ENCODE measurements at places on chromosomes 1 and 21. TPM values are rescaled to one million over a fixed set of nuclear protein-coding genes. Genes with fewer than 3 reads are reported as not detected.

DNA sequence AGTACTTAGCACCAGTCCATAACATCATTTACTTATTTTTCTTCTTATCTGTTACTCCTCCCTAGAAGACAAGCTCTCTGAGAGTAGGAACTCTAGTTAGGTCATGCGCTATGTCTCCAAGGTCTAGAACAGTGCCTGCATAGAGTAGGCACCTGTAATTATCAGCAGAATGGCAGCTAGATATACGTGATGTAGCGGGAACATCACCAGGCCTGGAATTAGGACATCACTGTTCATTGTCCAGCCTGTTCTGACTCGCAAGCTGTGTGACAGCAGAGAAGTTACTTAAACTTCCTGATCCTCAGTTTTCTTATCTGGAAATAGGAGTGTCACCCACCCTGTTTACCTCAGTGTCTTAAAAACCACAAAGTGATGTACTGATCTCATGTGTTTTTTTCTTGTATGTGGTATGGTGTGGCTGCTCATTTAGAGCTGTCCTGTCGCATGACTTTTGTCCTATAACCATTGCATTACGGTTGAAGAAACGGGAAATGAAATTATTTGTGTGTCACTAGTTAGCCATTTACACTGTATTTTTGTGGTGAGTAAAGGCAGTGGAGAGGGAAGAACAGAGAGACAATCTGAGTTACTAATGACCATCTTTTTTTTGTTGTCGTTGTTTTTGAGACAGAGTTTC is 37.1 kb upstream of the EXO1 start:
- DNase-seq: no peak

- no peak for DNase-seq
These were observed 52.5 kb downstream of the POU2F1 start for GRCh38 chr1:167273027-167273800.

VANGL2 gene
- 2.0 TPM for total RNA-seq

- DNase-seq: no peak
These were observed 33.1 kb downstream of the PRDM2 start for GRCh38 chr1:13732971-13733667.

CNR2 gene
- not detected for total RNA-seq

CNN3 gene
- 57.0 TPM for total RNA-seq

GRCh38 chr1:18735224-18735997 is 104.8 kb downstream of the PAX7 start:
- DNase-seq: no peak

- no peak for DNase-seq
These were observed 11.1 kb downstream of the G0S2 start for GRCh38 chr1:209686322-209686721.

TRMT13 gene
- 6.6 TPM for total RNA-seq

DNA sequence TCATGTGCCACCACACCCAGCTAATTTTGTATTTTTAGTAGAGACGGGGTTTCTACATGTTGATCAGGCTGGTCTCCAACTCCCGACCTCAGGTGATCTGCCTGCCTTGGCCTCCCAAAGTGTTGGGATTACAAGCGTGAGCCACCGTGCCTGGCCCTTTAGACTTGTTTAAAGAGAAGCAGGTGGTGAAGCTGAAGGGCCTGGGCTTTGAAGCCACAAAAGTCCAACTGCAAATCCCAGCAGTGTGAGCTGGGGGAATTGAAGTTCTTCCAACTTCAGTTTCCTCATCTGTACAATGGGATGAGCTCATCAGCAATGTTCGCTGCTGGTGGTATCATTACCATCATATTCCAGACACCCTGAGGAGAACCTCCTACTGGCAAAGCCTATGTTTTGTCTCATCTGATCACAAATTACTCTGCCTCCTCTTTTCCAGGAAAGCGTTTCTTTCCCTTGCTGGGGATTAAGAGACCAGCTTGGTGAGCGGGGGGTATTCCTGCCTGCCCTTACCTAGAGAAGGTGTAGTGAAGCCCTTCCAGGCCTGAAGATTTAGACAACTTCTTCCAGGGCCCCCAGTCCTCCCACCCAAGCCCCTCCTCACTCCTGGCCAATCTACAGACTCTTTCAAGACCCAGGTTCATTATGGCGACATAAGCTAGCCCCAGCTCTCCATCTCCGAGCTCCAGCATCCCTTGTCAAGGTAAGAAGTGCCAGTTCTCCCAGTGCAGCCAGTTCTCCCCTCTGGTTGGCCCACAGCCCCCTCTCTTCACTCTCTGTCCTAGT is 2.4 kb upstream of the SHISA4 start:
- no peak for DNase-seq

DNA sequence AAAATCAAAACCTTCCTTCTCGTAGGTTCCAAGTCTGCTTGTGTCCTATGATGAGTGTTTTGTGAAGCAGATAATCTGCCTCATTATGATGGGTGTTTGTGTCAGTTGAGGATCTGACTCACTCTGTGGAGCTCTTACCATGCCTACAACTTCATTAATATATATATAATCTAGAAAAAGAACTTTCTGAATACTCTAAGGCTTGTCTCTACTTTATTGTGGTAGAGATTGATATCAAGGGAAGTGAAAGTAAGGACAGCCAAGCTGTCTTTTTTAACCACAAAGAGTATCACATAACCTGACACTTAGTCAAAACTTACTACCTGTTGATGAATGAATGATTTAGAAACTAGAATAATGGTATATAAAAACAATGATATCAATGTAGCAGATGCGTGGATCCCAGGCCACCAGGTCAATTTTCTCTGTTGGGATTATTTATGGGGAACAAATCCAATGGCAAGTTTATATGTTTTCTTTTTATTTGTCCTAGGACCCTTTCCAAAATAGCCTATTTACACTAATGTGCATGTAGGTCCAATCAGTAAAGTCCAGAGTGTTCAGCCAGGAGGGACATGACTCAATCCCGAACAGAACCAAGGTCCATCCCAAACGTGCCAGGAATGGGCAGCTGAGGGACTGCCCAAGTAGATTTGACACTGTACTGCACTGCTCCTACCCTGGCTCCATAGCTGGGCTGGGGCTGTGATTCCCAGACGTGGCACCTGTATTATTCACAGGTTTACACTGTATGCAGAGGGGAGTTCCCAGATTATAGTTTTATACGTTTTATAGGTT is 182.3 kb upstream of the GREM2 start:
- no peak for DNase-seq

DNA sequence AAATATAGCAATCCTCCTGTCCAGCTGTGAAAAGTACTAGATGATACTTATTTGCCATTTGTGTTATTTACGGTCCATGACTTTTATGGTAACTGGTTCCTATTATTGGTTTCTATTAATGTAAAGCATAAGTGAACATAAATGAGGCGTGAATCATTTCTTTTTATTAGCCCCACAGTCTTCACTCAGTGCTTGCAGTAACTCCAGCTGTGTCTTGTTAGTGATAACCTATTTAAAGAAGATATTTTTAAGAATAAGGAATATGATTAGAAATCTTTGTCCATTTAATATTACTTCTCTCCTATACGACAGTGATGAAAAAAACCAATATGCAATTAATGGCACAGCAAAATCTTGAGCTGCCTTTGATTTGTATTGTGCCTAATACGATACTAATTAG is 149.9 kb downstream of the SPATA17 start:
- DNase-seq: no peak

DNA sequence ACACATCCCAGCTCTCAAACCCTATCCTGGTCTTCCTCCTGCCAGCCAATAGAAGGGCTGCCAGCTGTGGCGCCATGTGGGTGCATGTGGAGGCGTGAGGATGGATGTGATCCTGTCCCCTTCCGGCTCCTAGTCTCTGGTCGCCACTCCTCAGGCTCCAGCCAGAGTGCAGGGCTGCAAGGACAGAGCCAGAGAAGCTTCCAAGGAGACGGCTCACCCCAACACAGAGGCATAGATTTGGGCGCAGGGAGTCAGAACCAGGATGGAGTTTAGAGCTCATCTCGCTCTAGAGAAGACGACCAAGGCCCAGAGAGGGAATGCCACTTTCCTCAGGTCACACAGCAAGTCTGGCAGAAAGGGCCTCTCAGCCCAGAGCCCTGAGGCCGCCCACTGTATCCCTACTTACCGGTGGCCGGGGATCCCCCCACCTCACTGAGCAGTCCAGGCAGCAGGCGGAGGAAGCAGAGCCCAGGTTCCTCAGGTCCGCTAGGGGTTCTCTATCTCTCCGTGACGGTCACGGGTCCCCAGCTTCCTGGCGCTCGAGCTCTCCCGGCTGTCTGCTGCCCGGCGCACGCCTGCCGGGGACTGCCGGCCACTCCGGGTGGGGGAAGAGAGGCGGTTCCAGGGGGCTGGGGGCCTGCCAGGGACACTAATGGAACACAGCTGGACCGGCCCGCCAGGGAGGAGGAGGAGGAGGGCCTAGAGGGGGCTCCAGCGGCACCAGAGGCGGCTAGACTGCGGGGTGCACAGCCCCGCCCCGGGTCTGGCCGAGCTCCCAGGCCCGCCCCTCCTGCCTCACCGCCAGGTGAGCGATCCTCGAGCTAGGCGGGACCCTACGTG is at the start of gene COL16A1:
Gene COL16A1, minus strand, starts transcription at position 587 of the 840 bp plus-strand sequence. CDS start 1,824 bp downstream, outside the sequence.
- DNase-seq: peak; percentile 87

DNA sequence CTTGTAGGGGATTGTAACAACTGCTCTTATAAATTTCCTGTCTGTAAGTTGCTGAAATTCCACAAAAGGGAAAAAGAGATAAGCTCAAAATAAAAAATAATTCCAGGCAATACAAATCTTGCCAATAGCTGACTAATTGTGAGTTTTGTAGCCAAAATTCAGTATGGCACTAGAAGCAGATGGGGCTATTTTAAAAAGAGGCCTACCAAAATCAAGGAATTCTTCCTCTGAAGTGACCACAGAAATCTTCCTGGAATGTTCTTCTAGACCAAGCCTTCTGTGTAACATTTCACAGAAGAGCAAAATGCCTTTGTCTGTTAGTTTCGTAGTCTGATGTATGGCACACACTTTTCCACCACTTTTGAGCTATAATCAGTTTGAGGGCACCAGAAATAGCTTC is 127.6 kb downstream of the CYYR1 start:
- no peak for DNase-seq

Measured in Right ventricle myocardium inferior (tissue), 1 donor.